ENCODE measurements at places on chromosomes 12 and 14. TPM values are rescaled to one million over a fixed set of nuclear protein-coding genes. Genes with fewer than 3 reads are reported as not detected.

DNA sequence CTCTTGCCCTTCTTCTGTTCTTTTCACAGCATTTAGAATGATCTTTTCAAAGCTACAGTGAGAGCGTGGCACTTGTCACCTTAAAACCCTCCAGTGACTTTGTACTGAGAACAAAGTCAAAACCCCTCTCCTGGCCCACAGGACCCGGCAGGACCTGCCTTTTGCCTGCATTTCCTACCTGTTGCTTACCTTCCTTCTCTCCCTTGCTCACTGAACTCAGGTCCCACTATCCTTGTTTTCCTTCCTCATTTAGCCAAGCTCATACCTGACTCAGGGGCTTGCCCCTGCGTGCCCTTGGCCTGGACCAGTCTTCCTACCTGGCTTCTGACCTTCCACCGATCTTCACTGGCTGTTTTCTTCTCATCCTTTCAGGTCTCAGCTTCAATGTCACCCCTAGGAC, 112.3 kb upstream of the PRMT8 start:
- peak; percentile 22 for DNase-seq

DNA sequence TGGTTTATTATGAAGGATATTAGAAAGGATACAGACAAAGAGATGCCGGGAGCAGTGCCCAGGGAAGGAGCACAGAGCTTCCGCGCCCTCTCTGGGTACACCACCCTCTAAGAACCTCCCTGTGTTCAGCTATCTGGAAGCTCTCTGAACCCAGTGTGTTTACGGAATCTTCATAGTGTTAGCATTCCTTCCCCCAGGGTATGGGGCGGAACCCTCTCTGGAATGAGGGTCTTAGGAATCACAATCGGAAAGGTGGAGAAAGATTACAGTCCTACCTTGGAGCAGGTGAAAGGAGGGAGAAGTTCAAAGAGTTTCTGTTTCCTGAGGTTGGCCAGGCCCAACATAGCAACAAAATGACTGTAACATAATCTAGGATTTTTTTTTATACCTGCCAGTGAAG, 6.8 kb upstream of the NUDT4 start:
- peak; percentile 69 for DNase-seq

GRCh38 chr12:18752947-18753346, 15.0 kb downstream of the CAPZA3 start:
- DNase-seq: peak; percentile 56

DNA sequence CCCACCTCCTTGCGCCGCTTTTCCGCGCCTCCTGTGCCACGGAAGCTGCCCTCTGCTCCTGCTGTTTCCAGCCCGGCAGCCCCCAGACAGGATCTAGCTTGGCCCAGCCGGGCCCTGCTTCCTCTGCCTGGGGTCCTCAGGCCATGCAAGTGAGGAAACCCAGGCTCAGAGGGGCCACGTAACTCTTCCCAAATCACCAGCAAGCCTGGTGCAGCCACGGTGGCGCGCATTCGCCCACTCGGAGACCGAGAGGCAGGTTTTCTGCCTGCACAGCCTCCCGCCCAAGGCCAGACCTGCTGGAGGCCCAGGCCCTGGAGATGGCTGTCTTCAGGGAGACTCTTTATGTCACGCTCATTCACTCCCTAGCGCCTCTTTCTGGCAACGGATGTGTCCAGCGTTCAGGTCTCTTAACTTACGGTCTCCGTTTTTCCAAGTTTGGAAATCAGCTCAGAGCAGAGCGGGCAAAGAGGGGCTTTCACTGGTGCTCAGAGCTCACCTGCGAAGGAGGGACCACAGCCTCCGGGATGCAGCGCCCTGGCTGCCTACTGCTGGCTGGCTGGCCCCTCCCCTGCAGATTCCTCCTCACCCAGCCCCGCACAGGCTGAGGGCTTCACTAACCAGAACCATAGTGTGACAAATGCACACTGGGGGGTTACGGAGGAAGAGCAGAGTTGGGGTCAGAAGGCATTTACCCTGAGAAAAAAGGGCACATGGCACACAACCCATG, 20.6 kb upstream of the CEP170B start:
- peak; percentile 56 for DNase-seq

GRCh38 chr12:84986586-84986985, 49.5 kb downstream of the TSPAN19 start:
- DNase-seq: no peak

FOXG1 gene
- 0.07 TPM for total RNA-seq

DNA sequence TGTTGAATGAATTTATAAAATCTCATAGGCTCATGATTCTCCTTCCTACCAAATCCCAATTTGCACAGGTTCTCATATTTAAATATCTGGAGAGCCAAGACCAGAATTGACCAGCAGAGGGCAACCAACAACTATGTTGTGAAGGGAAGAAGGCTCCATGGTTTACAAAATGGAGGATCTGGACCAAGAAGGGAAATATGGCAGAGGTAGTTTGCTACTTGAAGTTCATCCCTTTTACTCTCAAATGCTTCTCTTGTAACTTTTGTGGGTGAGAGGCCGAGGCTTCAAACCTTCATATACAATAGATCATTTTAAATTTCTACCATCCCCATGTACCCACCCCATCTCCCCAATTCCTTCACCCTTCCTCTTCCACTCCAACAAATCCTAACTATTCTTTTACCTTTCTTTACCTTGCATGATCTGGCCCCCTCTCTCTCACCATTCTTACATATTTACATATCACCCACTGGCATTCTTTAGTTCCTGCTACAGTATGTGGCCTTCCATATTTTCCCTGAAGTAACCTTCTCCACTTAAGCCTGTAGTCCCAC, 3.8 kb upstream of the SMARCC2 start:
- peak; percentile 56 for DNase-seq

TTC9 gene
- 17.4 TPM for total RNA-seq

GRCh38 chr14:94936401-94936892, 166.5 kb upstream of the GSC start:
- DNase-seq: no peak

GRCh38 chr12:68159681-68160304, at the start of gene IFNG:
Gene IFNG, minus strand, starts transcription at chr12:68159740. Its CDS starts 125 bp downstream, at chr12:68159615.
- DNase-seq: no peak

GRCh38 chr12:57168058-57168457, 20.6 kb upstream of the LRP1-AS start:
- no peak for DNase-seq

RGS6 gene
- 2.8 TPM for total RNA-seq

- no peak for DNase-seq
These were observed 7.4 kb upstream of the TESPA1 start for GRCh38 chr12:54991991-54992375.

GRCh38 chr12:45138609-45139008, 77.3 kb upstream of the ANO6 start:
- no peak for DNase-seq
